ENCODE measurements at places on chromosomes 6 and 20. TPM values are rescaled to one million over a fixed set of nuclear protein-coding genes. Genes with fewer than 3 reads are reported as not detected.

Gene SCUBE3
- total RNA-seq, result 0.05 TPM

Gene TRAPPC3L
- not detected for total RNA-seq

Gene NFYA
- total RNA-seq, result 11.7 TPM

Gene HLA-DPA1
- total RNA-seq, result not detected

Gene NFKBIE
- 6.4 TPM for total RNA-seq

Gene RSPO3
- 81.4 TPM for total RNA-seq

Gene MEI4
- total RNA-seq, result not detected

Gene MICB
- 5.3 TPM for total RNA-seq

Gene HLA-DRA
- total RNA-seq, result not detected

Gene EYS
- 0.06 TPM for total RNA-seq

Gene PNPLA1
- not detected for total RNA-seq

Gene EFHC1
- 10.9 TPM for total RNA-seq

Gene SLC22A2
- 0.06 TPM for total RNA-seq

Gene WFDC5
- total RNA-seq, result not detected

Gene SRMS
- 0.14 TPM for total RNA-seq

Gene DBNDD2
- 23.8 TPM for total RNA-seq

Gene FABP7
- not detected for total RNA-seq

Gene TUBB2B
- 16.9 TPM for total RNA-seq

Gene FLOT1
- 74.1 TPM for total RNA-seq

Gene GPLD1
- 0.45 TPM for total RNA-seq

Gene OTOR
- total RNA-seq, result not detected

Gene CDH26
- 0.13 TPM for total RNA-seq

Gene C6orf15
- 0.07 TPM for total RNA-seq

Gene PRICKLE4
- total RNA-seq, result 0.63 TPM

Gene PAX1
- total RNA-seq, result 0.11 TPM

Gene HLA-DQA2
- not detected for total RNA-seq

Gene GTSF1L
- not detected for total RNA-seq

Gene PDE7B
- 1.1 TPM for total RNA-seq

Gene SYNDIG1
- total RNA-seq, result 1.4 TPM

Gene DACT2
- total RNA-seq, result 0.06 TPM

Gene BPIFA1
- not detected for total RNA-seq

Gene ETV7
- total RNA-seq, result 0.28 TPM

Gene GJA10
- total RNA-seq, result not detected

Gene COL11A2
- total RNA-seq, result 0.51 TPM

Gene VGLL2
- not detected for total RNA-seq

Gene RCAN2
- not detected for total RNA-seq

Gene GFOD1
- total RNA-seq, result 1.4 TPM

Gene SPATS1
- total RNA-seq, result not detected

Gene SEC63
- total RNA-seq, result 20.0 TPM

Gene CDKN1A
- 283 TPM for total RNA-seq

Gene BPI
- total RNA-seq, result not detected

Gene SLC32A1
- total RNA-seq, result not detected

Gene TMEM200A
- 0.06 TPM for total RNA-seq

Gene EFCAB8
- not detected for total RNA-seq

Gene PLA2G7
- not detected for total RNA-seq

Gene MAFB
- 0.28 TPM for total RNA-seq

Gene ADAM33
- 0.14 TPM for total RNA-seq

Gene TGM2
- total RNA-seq, result 428 TPM

Gene GLYATL3
- total RNA-seq, result not detected

Gene HEY2
- total RNA-seq, result not detected

Gene GPSM3
- 0.36 TPM for total RNA-seq

Gene PHACTR3
- total RNA-seq, result 0.73 TPM

Gene GCNT2
- 5.1 TPM for total RNA-seq

Gene SLC12A5
- total RNA-seq, result 13.8 TPM

Gene C6orf132
- total RNA-seq, result 2.8 TPM

Gene BPIFB1
- total RNA-seq, result not detected
